Kidney epithelial cell (primary cell): ENCODE measurements at places on chromosomes 5 and 9.
A peak's percentile ranks its signal among the peaks of the same experiment; 100 is the strongest.

DNA sequence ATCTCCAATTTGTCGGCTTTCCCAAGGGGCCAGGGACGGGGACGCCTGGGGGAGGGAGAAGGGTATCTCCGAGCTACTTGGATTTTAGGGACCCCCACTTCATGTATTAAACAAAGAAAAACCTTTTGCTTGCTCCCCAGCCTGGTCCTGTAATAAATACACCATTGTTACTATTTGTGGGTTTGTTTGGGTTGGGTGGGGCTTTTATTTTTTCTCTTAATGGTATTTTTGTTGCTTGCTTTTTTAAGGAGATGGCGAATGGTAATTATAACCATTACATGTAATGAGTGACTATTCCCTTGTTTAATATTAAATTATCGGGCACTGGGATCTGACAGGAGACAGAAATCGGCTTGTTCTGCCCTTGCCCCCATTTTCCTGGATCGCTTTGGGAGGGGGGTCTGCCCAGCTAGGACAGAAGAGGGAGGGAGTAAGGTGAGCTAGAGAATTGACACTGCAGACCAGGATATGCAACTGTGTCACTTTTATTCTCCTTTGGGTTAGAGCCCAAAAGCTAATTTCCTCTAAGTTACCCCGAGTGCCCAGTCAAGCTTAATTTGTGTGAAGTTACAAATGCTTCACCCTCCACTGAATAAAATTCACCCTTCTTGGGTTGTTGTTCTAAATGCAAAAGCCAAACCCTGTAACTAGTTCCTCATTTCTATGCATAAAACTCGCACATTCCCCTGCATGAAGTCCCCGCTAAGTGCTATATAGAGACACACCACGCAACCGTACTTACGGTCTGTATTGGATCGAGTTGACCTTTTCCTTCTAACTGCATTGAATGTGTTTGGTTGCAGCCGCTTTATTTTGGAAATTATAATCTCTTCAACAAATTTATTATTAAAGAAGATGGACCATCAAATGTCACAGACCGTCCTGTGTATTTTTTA is 1.6 kb upstream of the ZNF608 start:
- DNase-seq, result no peak

- DNase-seq, result no peak
These were observed 168.5 kb upstream of the GAS1 start for GRCh38 chr9:87115785-87116184.

GRCh38 chr5:19534751-19535150 is 453.2 kb downstream of the CDH18 start:
- DNase-seq, result no peak

- no peak for DNase-seq
These were observed 14.6 kb downstream of the NDUFA8 start for GRCh38 chr9:122144836-122145591.

- DNase-seq, result no peak
These were observed 1052.3 kb downstream of the PTPRD start for GRCh38 chr9:9560382-9561035.

- DNase-seq, result no peak
These were observed 32.4 kb upstream of the SLC25A51 start for GRCh38 chr9:37936376-37936775.

DNA sequence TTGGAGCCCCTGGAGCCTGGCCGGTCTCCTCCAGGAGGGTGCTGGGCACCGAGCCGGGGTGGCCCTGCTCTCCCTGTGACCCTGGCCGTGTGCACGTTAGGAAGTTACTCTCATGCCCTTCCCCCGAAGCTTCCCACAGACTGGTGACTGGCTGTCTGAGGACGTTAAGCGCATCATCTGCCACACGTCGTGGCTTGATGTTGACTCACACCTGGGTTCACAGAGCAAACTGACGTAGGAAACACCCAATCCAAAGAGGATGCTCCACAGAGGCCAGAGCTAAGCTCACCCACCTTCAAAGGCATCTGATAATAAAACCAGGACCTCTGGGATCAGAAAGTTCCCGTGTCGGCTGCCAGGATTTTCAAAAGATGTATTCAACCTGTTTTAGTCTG is 152.9 kb upstream of the PHYKPL start:
- peak; percentile 18 for DNase-seq

- no peak for DNase-seq
These were observed 12.1 kb downstream of the LYRM7 start for GRCh38 chr5:131182839-131183238.

GRCh38 chr5:14121552-14121951 is 21.6 kb upstream of the TRIO start:
- DNase-seq, result no peak

DNA sequence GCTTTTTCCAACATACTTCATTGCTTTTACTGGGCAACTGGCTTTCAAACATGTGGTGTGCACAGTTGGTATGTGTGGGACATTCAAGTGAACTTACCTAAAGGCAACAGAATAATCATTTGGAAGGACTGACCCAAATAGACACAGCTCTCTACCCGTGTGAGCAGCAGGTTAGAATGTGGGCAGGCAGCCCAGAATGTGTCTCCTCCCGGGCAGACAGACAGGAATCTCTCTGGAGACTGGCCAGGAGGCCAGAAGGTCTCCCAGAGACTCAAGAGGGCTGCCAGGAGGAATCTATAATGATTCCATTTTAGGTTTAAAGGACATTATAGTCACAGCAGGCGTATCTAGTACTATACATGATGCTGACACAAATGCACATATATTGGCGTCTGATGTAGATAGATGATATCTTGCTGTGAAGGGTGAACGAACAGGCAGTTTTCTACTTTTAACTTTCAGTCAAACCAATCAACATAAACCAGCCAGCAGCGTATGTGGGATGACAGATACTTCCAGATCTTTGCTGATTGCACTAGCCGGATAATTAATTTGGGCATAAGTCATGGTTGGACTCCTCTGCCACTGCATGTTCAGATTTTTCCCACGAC is 297.4 kb upstream of the ZNF608 start:
- DNase-seq, result peak; percentile 86

DNA sequence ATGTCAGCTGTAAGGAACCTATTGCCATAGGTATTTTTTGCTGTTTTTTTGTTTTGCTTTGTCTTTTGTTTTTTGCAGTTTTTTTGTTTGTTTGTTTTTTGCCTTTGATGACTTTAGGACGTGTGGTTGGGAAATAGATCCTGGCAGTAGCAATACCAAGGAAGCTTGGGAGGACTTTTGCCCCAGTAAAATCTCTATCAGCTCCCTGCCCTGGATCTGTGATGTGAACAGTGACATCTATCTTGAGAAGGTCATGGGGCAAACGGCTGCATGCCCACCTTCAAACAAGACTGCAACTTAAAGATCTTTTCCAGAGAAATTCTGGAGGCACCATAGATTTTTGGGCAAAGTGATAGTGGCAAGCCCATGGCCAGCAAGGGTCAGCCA is 5.4 kb upstream of the ADRA1B start:
- DNase-seq, result no peak

- no peak for DNase-seq
These were observed 129.7 kb downstream of the CEMIP2 start for GRCh38 chr9:71638627-71639026.

DNA sequence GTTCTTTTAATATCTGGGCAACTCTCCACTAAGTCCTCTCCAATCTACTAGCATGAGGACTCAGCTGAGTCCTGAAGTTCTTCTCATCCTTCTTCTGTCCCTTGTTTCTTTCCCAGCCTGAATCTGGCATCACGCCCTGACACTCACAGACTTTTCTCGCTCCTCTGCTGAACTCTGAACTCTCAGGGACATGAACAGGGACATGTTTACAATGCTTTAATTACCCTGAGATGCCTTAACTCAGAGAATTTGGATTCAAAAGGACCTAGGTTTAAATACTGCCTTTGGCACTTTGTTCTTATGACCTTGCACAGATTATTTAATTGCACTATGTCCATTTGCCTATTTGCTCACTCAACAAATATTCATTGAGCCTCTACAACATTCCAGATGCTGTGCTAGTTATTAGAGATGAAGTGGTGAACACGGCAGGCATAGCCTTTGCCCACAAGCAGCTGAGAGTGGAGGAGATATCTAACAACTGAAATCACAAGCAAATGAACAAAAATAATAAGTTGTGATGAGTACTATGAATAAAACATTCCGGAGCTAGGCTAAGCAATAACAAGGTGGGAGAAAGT is 106.0 kb downstream of the ADRB2 start:
- no peak for DNase-seq

- DNase-seq, result no peak
These were observed 13.2 kb downstream of the MRPL41 start for GRCh38 chr9:137564817-137565411.

DNA sequence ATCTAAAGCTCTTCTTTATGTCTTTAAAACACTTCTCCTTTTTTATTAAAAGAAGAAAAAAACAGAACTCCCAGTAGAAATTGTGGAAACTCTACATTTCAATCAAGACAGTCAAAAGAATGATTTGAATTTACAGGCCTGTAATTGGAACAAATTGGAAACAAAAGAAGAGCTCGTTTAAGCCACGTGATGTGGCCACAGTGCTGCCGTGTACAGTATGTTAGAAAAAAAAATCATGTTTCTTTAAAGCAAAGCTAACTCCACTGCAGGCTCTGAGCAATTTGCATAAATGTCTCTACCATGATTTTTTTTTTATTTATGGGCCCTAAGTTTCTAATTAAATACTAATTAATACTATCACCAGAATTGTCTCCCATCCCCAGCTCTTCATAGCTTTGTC is 325.6 kb downstream of the ZSWIM6 start:
- DNase-seq, result no peak

DNA sequence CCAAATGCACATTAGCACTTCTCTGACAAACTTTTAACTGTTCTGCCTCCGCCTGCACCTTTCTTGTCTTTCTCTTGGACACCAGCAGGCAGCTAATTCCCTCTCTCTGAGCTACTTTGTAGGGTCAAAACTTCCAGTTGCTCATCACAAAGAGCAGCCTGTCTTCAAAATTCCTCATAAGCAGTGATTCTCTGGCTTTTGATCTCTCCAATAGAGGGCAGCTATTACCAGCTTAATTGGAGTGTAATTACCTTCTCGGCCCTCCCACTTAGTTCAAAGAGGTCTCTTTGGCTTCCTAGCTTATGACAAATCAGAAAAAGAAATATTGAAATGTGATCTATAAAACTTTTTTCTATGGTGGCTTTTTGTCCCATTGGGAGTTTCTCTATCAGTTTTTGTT is 43.6 kb upstream of the RAD23B start:
- no peak for DNase-seq
